ENCODE measurements at places on chromosomes 12 and 14.

DNA sequence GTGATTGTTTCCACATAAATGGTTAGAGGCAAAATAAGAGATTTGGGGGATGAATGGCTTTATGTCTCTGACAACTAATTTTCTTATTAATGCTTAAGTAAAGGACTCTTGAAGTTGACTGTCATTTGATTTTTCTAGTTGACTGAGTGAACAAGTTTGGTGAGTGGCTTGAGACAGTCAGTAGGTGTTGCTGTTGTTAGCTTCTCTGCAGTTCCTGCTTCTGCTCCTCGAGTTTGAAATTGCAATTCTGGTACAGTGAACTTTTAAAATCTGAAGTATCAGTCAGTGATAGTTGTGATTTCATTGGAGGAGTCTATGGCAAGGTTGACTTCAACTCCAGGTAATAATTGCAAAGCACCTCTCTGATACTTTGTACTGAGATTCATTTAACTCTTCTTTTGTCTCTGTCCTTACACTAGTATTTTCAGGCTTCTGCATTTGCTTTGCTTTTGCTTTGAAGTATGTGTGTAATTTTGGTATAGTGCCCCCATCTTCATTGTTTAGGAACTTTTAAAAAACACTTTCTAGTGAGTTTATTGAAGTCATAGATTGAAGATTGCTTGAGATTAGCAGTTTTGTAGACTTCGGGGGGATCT, 415.5 kb downstream of the PCNX1 start:
- no peak for DNase-seq

DNA sequence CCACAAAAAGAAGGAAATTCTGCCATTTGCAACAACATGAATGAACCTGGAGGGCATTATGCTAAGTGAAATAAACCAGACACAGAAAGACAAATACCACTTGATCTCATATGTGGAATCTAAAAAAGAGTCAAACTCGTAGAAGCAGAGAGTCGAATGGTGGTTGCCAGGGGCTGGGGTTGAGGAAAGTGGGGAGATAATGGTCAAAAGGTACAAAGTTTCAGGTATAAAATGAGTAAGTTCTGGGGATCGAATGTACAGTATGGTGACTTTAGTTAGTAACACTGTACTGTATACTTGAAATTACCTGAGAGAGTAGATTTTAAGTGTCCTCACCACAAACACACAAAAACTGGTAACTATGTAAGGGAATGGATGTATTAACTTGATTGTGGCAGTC, 129.4 kb downstream of the PPM1H start:
- DNase-seq, result no peak

DNA sequence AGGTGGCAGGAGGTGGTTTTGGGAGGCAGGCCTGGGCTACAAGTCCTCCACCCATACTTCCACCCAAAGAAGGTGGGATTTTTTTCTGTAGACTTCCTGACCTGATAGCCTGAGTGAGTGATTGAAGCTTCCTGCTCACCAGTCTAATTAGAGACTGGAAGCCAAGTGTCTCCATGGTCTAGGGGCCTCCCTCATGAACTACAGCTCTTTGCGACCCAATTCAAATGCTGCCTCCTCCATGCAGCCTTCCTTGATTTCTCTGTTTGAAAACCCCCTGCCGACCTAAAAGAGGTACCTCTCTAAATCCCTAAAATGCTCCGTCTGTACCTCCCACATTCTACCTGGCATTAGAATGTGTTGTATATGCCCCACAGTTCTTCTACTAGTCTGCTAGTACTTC, 124.9 kb downstream of the PLXNC1 start:
- DNase-seq, result no peak

GRCh38 chr14:73443758-73444157, 14.6 kb downstream of the NUMB start:
- no peak for DNase-seq

Data from stimulated activated CD4-positive, alpha-beta T cell treated with anti-CD3 and anti-CD28 coated beads, Interleukin-12 subunit alpha, Interleukin-12 subunit beta, amount 100 ng/mL, for 24 hours (primary cell).